Neural progenitor cell (in vitro differentiated cells): ENCODE measurements at places on chromosomes 6 and 20. TPM values are rescaled to one million over a fixed set of nuclear protein-coding genes. Genes with fewer than 3 reads are reported as not detected.

DNA sequence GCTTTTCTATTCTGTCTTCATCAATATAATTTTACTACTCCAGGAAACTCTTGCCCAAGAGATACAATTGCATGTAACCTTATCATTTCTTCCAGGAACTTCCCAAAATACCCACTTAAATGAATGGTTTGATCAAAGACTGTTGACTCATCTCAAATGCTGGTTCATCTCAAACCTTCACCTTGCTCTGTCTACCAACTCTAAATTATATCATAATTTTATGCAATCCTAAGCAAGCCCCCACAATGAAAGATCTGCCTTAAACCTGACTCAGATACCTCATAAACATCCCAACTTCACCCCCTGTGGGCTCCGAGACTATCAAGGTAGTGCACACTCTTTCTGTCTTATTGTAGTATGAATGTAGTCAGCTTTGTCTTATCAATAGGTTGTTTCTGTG, 65.5 kb upstream of the GCM1 start:
- H3K36me3 ChIP-seq: no peaks in the 10 kb centered on the region
- no peak overlapping the region for H3K4me3 ChIP-seq
- DNase-seq: no peak
- no peaks in the 10 kb centered on the region for H3K27me3 ChIP-seq

GRCh38 chr6:22653980-22654610, 84.7 kb downstream of the HDGFL1 start:
- no peak for DNase-seq
- H3K36me3 ChIP-seq: no peaks in the 10 kb centered on the region
- H3K4me1 ChIP-seq: no peaks in the 10 kb centered on the region
- no peak overlapping the region for H3K4me3 ChIP-seq
- H3K27me3 ChIP-seq: no peaks in the 10 kb centered on the region

Gene PBOV1
- total RNA-seq: not detected in 2 replicates

DNA sequence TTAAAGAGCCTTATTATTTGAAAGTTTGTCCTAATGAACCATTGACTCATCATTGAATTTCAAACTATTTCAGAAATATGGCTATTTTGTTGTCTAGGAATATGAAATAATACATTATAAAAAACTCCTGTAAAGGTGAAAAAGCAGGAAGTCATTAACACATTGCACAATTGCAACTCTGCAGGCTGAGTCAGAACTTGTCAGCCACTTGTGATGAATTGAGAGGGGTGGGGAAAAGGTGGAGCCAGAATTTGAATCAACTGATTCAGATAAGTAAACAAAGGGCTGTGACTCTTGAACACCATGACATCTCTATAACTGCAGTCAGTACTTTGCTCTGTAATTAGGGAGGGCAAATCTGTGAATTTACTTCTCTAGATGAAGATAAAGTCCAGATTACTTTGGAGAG, 6.0 kb downstream of the C6orf141 start:
- H3K27ac ChIP-seq: no peak overlapping the region
- no peak for DNase-seq
- peaks cover 40% of the 10 kb centered on the region for H3K4me1 ChIP-seq
- peaks cover 15% of the 10 kb centered on the region for H3K36me3 ChIP-seq
- H3K27me3 ChIP-seq: no peaks in the 10 kb centered on the region
- peak overlapping the region; percentile 18 for H3K4me3 ChIP-seq

GRCh38 chr6:81987293-81987692, 234.8 kb upstream of the TENT5A start:
- H3K36me3 ChIP-seq: no peaks in the 10 kb centered on the region
- H3K27ac ChIP-seq: no peak overlapping the region

- no peaks in the 10 kb centered on the region for H3K4me1 ChIP-seq
- no peaks in the 10 kb centered on the region for H3K36me3 ChIP-seq
- no peak overlapping the region for H3K27ac ChIP-seq
Observed at GRCh38 chr6:7500752-7501282, 40.7 kb upstream of the DSP start.

Gene HLA-B
- total RNA-seq: 16.2 and 21.8 TPM in 2 replicates

DNA sequence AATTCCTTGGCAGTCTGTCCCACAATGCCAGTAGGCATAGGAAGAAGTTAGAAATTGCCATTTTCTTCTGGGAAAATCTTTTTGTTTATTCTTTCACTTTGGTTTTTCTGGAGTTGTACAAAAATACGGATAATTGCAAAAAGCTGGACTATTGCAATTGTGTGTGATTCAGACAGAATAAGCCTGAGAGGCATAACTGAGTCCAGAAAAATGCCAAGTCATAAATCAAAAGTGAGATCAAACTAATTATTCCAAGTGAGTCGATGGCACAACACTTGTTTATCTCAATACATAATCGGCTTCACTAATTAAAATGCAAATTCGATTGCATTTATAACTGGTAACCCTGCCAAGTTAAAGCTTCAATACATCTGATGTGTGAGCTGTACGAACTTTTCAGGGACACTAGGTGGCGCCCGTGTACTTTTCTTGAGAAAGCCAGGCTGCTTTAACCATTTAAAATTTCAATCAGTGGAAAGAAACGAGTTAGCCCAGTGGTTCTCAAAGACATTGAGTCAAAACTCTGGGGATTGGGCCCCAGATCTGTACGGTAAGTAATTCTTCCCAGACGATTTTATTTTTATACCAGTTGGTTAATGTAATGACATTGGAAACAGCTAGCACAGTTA, 102.6 kb downstream of the LAMP5 start:
- DNase-seq: peak; percentile 84
- H3K27me3 ChIP-seq: no peaks in the 10 kb centered on the region
- no peaks in the 10 kb centered on the region for H3K4me1 ChIP-seq
- H3K4me3 ChIP-seq: no peak overlapping the region
- H3K36me3 ChIP-seq: no peaks in the 10 kb centered on the region
- no peak overlapping the region for H3K27ac ChIP-seq

DNA sequence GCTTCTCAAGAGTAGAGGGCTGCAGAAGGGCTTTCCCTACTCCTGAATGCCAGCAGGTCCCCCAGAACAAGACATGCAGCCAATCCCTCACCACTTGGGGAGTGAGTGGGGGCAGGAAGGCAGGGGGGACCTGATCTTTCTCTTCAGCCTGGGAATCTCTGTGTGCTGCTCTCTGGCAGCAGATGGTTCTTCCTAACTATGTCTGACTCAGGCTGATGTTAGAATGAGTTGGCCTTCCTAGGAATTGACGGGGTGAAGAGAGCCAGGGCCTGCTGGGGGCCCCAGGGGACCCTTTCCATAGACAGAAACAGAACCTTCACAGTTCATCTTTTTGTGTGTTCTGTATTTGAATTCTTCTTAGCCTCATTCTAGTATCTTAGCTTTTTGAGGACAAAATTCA, 29.0 kb upstream of the TCP11 start:
- H3K4me1 ChIP-seq: peaks cover 12% of the 10 kb centered on the region
- H3K27ac ChIP-seq: no peak overlapping the region
- H3K36me3 ChIP-seq: no peaks in the 10 kb centered on the region
- H3K4me3 ChIP-seq: no peak overlapping the region
